GM13977 (cell line): ENCODE measurements at places on chromosomes 7 and 10.

DNA sequence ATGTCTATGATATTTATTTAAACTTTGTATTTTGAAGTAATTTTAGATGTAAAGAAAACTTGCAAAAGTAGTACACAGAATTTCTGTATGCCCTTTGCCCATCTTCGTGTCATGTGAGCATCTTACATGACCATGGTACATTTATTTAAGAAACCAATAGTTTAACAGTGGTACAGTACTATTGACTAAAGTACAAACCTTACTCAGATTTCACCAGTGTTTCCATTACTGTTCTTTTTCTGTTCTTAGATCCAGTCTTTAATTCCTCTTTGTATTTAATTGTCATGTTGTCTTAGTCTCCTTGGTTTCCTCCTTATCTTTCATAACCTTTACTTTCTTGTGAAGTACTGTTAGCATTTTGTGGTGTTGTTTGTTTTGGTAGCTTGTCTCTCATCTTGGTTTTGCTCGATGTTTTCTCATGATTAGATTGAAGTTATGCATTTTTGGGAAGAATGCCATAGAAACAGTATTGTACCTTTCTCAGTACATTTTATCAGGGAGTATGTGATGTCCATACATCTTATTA is 24.1 kb downstream of the TAX1BP1 start:
- no peak for DNase-seq

- DNase-seq, result no peak
Observed at GRCh38 chr7:142231716-142232115, 26.1 kb downstream of the PRSS58 start.

GRCh38 chr10:17257466-17258321 is 29.7 kb downstream of the VIM start:
- peak; percentile 44 for DNase-seq

GRCh38 chr10:110498982-110499795 is 1.5 kb downstream of the DUSP5 start:
- DNase-seq, result no peak

DNA sequence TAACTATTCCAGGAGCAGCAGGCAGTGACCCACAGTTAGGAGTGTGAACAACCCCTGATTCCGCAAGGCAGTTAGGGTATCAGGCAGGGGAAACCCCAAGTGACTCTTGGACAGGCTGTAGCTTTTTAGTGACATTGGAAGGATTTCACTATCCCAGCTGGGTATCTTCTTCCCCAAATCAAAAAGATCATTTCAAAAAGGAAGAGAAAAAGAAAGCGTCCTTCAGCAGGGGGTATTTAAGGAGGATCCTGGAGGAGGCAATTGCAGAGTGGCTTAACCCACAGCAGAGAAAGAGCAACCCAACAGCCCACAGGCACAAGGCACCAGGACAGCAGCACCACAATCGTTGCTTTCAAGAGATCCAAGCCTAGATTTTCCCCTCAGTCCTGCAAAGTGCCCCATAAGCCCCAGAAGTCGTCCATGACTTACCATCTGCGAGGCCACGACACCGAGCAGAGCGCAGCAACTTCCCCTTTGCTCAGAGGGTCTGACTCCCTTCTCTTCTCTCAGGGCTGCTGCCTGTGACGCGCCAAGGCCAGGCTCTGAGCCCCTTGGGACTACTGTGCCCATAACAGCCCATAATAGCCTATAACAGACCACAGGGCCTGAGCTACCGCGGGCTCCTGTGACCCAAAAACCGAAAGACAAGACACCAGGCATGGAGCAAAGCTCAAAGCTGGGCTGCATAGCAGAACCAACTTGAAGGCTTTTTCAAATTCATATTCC is 19.8 kb downstream of the PIK3AP1 start:
- DNase-seq, result no peak

DNA sequence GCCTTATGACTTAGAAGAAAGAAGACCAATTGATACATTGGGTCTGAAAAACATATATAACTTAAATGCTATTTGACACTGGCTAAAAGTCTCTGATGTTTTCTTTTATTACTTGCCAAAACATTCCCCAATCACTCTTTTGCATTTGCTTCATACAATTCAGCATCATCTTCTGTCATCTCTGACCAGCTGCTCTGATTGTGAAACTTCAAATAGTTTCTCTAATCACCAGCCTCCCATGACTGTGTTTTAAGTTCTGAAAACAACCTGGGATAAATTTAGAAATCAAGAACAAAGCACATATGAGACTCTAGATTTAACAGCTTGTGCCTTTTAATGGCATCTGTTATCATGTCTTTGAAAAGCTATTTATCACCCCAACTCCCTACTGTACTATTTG is 208.4 kb upstream of the KCND2 start:
- DNase-seq, result peak; percentile 11

GRCh38 chr10:84214612-84215235 is 10.6 kb downstream of the LRIT2 start:
- peak; percentile 73 for DNase-seq

GRCh38 chr10:30233186-30233959 is 115.7 kb downstream of the MTPAP start:
- no peak for DNase-seq

DNA sequence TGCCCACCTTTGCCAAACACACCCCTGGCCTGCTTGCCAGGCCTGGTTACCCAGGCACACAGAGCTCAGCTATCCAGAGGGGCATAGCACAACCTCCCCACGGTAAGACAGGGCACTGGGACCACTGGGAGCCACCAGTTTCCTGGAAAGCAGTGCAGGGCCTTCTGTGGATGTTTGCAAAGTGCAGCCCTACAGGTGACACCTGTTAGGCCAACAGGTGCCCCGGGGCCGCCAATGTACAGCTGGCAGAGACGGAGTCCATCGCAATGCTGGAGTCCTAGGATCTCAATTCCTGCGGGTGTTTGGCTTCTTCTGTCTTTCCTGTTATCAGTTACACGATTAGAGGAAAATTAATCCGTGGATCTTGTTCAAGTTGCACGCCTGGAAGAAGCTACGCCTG is 94.9 kb downstream of the NPTX2 start:
- DNase-seq, result no peak

- DNase-seq, result no peak
Observed at GRCh38 chr7:123401295-123401694, 133.1 kb downstream of the IQUB start.

DNA sequence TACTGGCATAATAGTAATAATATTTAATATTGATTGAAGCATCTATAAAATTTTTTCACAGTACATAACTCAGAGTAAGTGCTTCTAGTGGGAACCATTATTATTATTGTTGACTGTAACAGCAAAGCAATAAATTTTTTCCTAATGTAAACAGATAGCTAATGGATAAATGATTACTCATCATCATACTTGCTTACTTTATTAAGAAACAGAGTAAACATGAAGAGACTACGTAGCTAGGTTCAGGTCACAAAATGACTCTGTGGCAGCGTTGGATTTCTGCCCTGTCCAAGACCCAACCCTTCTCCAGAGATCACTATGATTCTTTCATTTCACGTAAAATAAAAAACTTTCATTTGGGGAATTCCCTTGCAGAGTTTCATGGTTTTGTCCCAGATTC is 8.3 kb upstream of the ABCB5 start:
- DNase-seq, result no peak

GRCh38 chr10:122662231-122662630 is 37.4 kb downstream of the C10orf120 start:
- no peak for DNase-seq

GRCh38 chr10:125159486-125159931 is 854 bp downstream of the CTBP2 start:
- peak; percentile 71 for DNase-seq

- no peak for DNase-seq
Observed at GRCh38 chr10:13913897-13914296, 327.1 kb downstream of the PRPF18 start.

- DNase-seq, result no peak
Observed at GRCh38 chr7:150954201-150954985, 23.7 kb downstream of the KCNH2 start.

GRCh38 chr7:111518264-111518663 is 44.0 kb downstream of the IMMP2L start:
- no peak for DNase-seq

DNA sequence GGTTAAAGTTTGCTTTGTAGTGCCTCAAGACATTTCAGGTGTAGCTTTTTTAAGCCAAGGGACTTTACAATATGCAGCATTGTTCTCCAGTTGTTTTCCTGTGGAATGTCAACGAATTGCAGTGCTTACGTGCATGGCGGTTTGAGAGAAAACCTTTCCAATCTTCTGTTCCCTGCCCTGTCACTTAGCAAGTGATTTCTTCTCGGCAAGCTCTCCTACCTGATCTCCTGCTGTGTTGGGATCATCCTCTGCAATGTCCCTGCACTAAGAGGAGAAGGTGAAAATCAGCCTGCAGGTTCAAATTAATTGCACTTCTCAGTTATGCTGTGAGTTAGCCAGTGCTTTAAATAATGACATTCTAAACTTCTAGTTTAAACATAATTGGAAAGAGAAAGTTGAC is 197.6 kb upstream of the FZD1 start:
- DNase-seq, result no peak
